Gastrocnemius medialis (tissue), 4 donors: ENCODE measurements at places on chromosomes 6 and 20. TPM values are rescaled to one million over a fixed set of nuclear protein-coding genes. Genes with fewer than 3 reads are reported as not detected.

DNA sequence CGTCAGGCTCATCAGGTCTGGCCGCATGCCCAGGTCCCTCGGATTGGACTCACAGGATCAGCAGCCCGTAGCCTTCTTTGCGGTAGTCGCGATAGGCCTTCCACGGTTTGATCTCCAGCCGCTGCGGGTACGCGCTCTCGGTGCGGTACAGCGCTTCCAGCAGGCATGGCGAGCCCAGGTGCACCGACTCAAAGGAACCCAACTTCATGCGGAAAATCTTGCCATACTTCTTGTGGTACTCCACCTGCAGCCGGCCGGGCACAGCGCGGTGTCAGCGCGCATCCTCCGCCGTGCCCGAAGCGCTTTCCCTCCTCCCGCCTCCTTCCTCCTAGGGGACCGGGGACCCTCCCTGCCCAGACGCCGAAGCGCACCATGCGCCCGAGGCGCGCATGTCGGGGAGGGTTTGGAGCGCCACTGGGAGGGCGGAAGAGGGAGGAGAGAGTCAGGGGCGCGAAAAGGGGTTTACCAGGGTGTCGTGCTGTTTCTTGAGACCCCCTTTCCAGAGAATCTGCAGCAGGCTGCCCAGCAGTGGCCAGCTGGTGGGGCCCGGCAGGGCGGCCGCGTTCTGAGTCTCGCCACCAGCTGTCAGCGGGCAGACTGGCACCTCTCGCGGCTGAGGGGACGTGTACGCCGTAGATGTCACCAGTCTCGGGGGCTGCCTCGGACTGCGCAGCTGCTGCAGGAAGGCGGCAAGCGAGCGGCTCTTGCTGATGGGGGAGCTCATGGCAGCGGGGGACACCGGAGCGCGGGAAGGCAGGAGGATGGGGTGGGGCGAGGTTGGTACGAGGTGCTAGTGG lies 732 bp downstream of the CYP24A1 start:
- peaks cover 10% of the 10 kb centered on the region for H3K4me1 ChIP-seq
- H3K27me3 ChIP-seq = peaks cover 60% of the 10 kb centered on the region
- peak overlapping the region; percentile 10 for H3K4me3 ChIP-seq
- H3K36me3 ChIP-seq = no peaks in the 10 kb centered on the region
- no peak for DNase-seq
- H3K27ac ChIP-seq = no peak overlapping the region

- H3K27ac ChIP-seq = peak overlapping the region; percentile 72
- peaks cover 19% of the 10 kb centered on the region for H3K4me1 ChIP-seq
- no peaks in the 10 kb centered on the region for H3K36me3 ChIP-seq
- H3K4me3 ChIP-seq = no peak overlapping the region
These were observed 221.2 kb downstream of the LAMA2 start for GRCh38 chr6:129104131-129104530.

DNA sequence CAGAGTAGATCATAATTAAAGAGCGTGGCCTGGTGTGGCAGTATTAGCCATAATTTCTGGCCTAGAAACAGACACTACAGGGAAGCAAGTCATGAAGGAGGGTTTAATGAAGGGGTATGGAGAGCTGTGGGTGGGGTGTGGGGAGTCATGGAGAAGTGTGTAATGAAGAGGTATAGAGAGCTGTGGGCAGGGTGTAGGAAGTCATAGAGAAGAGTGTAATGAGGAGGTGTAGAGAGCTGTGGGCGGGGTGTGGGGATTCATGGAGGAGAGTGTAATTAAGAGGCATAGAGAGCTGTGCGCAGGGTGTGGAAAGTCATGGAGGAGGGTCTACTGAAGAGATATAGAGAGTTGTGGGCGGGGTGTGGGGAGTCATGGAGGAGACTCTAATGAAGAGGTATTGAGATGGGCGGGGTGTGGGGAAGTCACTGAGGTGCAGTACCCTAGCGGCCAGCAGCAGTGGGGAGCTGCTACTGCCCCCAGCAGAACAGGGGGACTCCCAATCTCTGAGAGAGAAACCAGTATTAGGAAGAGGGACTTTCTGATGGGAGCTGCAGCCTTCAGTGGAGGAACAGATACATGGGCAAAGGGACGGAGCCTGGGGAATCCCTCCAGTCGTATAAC lies 145.4 kb upstream of the FOXA2 start:
- no peak overlapping the region for H3K27ac ChIP-seq
- no peaks in the 10 kb centered on the region for H3K36me3 ChIP-seq
- no peaks in the 10 kb centered on the region for H3K27me3 ChIP-seq
- no peak overlapping the region for H3K4me3 ChIP-seq
- no peaks in the 10 kb centered on the region for H3K4me1 ChIP-seq

GRCh38 chr6:107308677-107309076 lies 150.7 kb downstream of the PDSS2 start:
- no peak for DNase-seq
- H3K36me3 ChIP-seq = no peaks in the 10 kb centered on the region
- H3K4me3 ChIP-seq = no peak overlapping the region
- no peaks in the 10 kb centered on the region for H3K27me3 ChIP-seq
- H3K27ac ChIP-seq = no peak overlapping the region
- H3K4me1 ChIP-seq = no peaks in the 10 kb centered on the region

Gene SMPDL3A
- 18.4 TPM for total RNA-seq

Gene GLP1R
- total RNA-seq = not detected

Gene BPIFA2
- not detected for total RNA-seq

GRCh38 chr20:63432577-63433325 lies 39.7 kb downstream of the KCNQ2 start:
- H3K27ac ChIP-seq = no peak overlapping the region
- no peak for DNase-seq
- H3K4me1 ChIP-seq = no peaks in the 10 kb centered on the region
- H3K36me3 ChIP-seq = no peaks in the 10 kb centered on the region
- peaks cover 10% of the 10 kb centered on the region for H3K27me3 ChIP-seq

DNA sequence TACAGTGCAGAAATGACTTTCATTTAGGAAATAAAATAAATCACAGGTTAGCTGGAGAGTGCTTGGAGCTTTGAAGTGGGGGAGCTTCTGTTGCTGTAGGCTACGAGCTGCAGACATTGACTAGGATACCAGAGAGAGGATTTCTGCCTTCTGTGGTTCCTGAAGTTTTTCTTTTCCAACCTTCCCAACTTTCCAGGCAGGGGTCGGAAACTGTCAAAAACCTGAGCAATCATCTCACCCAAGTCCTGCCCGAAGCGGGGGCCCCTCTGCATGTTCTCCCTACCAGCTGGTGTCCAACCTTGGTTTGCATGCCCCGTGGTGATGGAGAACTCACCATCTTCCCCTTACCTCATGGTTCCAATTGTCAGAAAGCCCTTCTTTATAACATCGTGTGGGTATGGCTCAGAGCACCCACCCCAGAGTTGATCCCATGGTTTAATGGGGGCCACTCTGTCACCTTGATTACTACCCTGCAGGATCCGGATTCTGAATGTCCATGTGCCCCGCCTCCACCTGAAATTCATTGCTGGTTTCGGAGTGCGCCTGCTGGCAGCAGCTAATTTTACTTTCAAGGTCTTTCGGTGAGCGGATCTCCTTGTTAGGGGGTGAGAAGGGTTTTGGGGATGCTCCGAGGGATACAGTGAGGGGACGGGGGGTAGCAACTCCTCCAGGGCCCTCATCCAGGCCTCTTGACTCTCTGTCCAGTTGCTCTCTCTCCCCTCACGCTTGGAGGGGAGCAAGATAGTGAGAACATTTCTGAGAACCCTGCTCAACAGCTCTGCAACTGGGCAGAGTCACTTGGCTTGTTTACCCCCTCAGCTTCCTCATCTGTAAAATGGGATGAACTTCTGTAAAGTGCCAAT lies 5.1 kb downstream of the BPIFB2 start:
- no peaks in the 10 kb centered on the region for H3K4me1 ChIP-seq
- no peak overlapping the region for H3K4me3 ChIP-seq
- H3K27me3 ChIP-seq = peaks cover 31% of the 10 kb centered on the region
- DNase-seq = no peak
- no peak overlapping the region for H3K27ac ChIP-seq
- H3K36me3 ChIP-seq = no peaks in the 10 kb centered on the region

Gene PRDM13
- total RNA-seq = not detected

DNA sequence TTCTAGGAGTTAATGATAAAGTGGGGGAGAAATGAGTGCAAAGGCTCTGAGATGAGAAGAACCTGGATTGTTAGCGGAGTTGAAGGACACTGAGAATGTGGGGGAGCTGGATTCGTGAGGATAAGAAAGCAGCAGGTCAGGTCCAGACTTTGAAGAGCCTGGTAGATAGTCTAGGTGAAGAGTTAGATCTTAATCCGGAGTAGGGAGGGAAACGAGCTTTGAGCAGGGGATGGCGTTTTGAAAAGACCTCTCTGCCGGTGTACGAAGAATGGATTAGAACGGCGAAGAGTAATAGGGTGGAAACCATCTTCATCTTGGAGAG lies 487 bp upstream of the PHF20 start:
- H3K27ac ChIP-seq = peak overlapping the region; percentile 94
- peaks cover 72% of the 10 kb centered on the region for H3K4me1 ChIP-seq
- no peaks in the 10 kb centered on the region for H3K27me3 ChIP-seq
- H3K36me3 ChIP-seq = no peaks in the 10 kb centered on the region
- no peak for DNase-seq

Gene CST5
- not detected for total RNA-seq

DNA sequence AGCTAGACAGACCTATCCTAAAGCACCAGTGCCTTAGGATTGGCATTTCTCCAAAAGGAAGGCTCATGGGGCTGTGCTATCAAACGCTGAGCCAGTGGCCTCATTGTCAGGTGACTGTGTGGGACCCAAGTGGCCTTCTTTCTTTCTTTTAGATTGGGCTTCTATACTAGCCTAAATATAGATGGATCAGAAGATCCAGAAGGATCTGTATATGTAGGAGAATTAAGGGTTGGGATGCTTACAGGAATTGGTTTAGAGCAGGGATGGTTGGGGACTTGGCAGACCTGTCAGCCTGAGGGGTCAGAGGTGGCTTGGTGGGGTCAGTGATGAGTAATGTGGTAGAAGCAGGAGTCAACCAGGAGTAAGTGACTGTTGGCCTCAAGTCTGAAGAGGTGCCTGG lies 14.8 kb downstream of the ABT1 start:
- no peak overlapping the region for H3K4me3 ChIP-seq
- H3K36me3 ChIP-seq = no peaks in the 10 kb centered on the region
- DNase-seq = no peak
- peaks cover 38% of the 10 kb centered on the region for H3K27me3 ChIP-seq

Gene PAX1
- total RNA-seq = 0.10 TPM

GRCh38 chr6:108180776-108181175 lies 15.0 kb downstream of the NR2E1 start:
- no peak overlapping the region for H3K27ac ChIP-seq
- no peak overlapping the region for H3K4me3 ChIP-seq
- no peak for DNase-seq

GRCh38 chr20:10916312-10916711 lies 242.5 kb upstream of the JAG1 start:
- H3K36me3 ChIP-seq = no peaks in the 10 kb centered on the region
- no peak for DNase-seq
- H3K27ac ChIP-seq = no peak overlapping the region

DNA sequence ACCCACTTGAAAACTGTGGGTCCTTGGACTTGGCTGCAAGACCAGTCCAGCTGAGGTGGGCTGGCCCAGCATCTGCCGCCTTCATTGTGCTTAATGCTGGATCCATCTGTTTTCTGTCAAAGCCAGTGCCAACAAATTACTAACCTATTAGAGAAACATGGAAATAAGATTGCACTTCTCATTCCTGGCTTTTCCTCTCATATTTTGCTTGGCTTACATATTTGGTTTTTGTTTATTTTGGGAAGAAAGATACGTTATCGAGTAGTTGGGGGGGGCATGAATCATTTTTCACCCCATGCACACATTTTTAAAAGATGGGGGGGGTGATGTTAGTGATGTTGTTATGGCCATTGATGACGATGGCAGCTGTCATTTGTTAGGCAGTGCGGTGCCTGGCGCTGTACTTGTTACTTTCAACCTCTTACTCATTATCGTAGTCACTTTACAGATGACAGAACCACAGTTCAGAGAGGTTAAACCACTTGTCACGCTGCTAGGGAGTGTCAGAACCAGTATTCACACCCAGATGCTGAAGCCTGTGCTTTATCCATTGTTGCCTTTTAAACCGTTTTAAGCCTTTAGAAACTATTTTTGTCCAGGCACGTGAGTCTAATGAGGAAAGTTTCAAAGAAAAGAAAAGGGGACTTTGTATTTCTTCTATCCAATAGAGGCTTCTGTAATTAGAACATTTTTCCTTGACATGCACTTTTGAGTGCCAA lies 180.0 kb downstream of the TMEM242 start:
- DNase-seq = no peak
- H3K4me1 ChIP-seq = peaks cover 4% of the 10 kb centered on the region
- H3K27me3 ChIP-seq = no peaks in the 10 kb centered on the region
- H3K27ac ChIP-seq = peak overlapping the region; percentile 52

Gene PRR18
- not detected for total RNA-seq

DNA sequence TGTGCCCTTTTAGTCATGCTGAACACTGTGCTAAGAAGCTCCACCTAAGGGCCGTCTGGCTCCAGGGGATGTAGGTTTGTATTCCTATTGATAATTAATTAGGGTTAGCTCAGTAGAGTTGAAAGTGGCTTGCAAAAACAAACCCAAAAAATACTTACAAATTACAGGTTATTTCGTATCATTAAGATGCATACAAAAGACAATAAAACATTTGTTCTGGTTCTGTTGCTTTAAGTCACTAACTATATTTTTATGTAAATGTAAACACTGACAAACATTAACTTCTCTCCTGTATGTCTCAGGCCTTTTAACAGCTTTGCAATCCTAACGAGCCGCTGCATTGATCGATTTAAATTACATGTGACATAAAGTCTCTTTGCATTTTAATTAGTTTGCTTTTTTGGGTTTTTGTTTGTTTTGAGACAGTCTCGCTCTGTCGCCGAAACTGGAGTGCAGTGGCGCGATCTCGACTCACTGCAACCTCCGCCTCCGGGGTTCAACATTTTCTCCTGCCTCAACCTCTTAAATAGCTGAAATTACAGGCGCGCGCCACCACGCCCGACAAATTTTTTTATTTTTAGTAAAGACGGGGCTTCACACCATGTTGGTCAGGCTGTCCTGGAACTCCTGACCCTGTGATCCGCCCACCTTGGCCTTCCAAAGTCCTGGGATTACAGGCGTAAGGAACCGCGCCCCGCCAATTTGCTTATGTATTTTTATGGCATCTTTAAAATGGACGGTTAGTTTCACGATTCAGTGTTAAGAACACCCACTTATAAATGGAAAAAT lies 110.9 kb downstream of the HFE start:
- DNase-seq = no peak
- H3K4me3 ChIP-seq = peak overlapping the region; percentile 56
- H3K36me3 ChIP-seq = no peaks in the 10 kb centered on the region
- peaks cover 5% of the 10 kb centered on the region for H3K4me1 ChIP-seq

Gene PROKR2
- total RNA-seq = not detected

DNA sequence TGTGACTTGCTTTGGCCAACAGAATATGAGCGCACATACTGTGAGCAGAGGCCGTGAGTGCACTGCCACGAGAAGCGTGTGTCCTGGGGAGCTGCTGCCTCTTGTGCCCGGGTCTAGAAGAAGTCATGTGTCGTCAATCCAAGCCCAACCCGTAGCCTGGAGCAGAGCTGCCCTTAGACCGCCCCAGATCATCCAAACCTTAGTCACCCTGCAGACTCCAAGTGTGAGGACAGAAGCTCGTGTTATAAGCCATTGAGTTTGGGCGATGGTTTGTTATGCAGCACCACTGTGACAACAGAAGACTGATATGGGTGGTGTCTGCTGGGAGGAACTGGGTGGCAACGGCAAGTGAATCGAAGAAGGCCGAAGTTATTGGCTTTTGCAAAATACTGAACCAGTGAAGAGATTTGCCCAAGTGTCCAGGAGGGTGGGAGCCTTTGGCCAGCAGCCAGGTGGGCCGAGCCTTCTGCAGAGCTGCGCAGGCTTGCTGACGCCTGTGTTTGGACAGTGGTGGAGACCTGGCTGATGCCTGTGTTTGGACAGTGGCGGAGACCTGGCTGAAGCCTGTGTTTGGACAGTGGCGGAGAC lies 101.3 kb upstream of the SULF2 start:
- no peaks in the 10 kb centered on the region for H3K27me3 ChIP-seq
- H3K4me1 ChIP-seq = no peaks in the 10 kb centered on the region
- no peaks in the 10 kb centered on the region for H3K36me3 ChIP-seq
- H3K4me3 ChIP-seq = no peak overlapping the region
